ENCODE measurements at places on chromosomes 4 and X. TPM values are rescaled to one million over a fixed set of nuclear protein-coding genes. Genes with fewer than 3 reads are reported as not detected.

Gene FUNDC2
- 47.2 TPM for total RNA-seq

Gene QRFPR
- not detected for total RNA-seq

Gene FDCSP
- total RNA-seq = not detected

Gene HPSE
- 13.9 TPM for total RNA-seq

Gene MFAP3L
- total RNA-seq = 0.95 TPM

Gene CLCN4
- not detected for total RNA-seq

Gene UGT2A3
- not detected for total RNA-seq

Gene FABP2
- not detected for total RNA-seq

Gene UCP1
- not detected for total RNA-seq

Gene GPR50
- not detected for total RNA-seq

Gene BMPR1B
- total RNA-seq = not detected

Gene NLGN4X
- not detected for total RNA-seq

Gene HEPH
- not detected for total RNA-seq

Gene CPLX1
- total RNA-seq = not detected

Gene TEX13C
- total RNA-seq = not detected

Gene PTCHD1
- not detected for total RNA-seq

Gene RAB40AL
- 1.3 TPM for total RNA-seq

Gene RNF150
- total RNA-seq = not detected

Gene POF1B
- not detected for total RNA-seq

Gene RHOXF1
- not detected for total RNA-seq

Gene CABS1
- not detected for total RNA-seq

Gene MTCP1
- total RNA-seq = 12.4 TPM

Gene SLC9A7
- 3.7 TPM for total RNA-seq

Gene SPATA4
- not detected for total RNA-seq

Gene CENPVL1
- total RNA-seq = not detected

Gene ADH7
- total RNA-seq = not detected

Gene SSX4
- total RNA-seq = not detected

Gene NAT8L
- total RNA-seq = 0.08 TPM

Gene GAGE12H
- not detected for total RNA-seq

Gene THAP9
- 3.0 TPM for total RNA-seq
